ENCODE measurements at places on chromosomes 2 and 18.

DNA sequence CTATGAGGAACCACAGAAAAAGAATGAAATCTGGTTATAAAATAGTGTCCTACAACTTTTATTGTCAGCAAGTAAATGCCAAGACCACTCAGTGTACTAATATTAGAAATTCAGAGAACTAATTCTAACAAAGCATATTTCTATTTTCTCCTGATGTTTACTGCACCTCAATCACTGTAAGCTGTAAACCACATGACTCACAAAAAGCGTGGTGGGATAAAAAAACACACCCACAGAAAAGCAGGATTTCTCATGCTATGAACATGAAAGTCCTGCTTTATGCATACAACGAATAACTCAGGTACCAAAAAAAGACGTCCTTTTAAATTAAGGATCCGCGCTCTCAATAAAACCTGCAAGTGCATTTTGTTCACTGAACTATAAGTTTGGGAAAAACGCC lies 797 bp downstream of the TXNL4A start:
- DNase-seq, result no peak

GRCh38 chr2:147382322-147382948 lies 462.4 kb upstream of the ACVR2A start:
- no peak for DNase-seq

- DNase-seq, result no peak
Observed at GRCh38 chr2:3079959-3080948, 297.4 kb downstream of the EIPR1 start.

- no peak for DNase-seq
Observed at GRCh38 chr2:240935103-240935876, 29.2 kb downstream of the CROCC2 start.

DNA sequence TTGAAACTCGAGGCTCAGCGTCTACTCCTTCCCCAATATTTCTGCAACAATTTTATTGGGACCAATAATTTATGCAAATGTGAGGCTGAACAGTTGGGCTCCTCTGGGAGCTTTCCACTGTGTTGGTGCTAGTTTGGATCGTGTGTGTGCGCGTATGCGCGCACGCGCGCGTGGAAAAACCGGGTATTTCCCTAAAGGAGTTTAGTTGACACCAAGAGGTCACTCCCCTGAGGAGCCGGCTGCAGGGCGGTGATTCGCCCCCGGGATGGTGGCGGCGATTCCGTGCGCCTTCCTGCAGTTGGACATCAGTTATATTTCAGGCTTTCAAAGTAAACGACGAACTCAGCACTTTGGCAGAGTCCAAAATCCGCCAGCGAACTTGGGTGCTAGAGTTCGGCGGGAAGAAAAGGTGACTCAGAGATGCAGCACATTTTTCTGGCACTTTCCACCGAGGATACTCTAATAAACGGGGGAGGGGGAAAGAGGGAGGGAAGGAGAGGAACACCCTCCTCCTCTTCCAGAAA lies 186.5 kb upstream of the FANCL start:
- DNase-seq, result peak; percentile 69

DNA sequence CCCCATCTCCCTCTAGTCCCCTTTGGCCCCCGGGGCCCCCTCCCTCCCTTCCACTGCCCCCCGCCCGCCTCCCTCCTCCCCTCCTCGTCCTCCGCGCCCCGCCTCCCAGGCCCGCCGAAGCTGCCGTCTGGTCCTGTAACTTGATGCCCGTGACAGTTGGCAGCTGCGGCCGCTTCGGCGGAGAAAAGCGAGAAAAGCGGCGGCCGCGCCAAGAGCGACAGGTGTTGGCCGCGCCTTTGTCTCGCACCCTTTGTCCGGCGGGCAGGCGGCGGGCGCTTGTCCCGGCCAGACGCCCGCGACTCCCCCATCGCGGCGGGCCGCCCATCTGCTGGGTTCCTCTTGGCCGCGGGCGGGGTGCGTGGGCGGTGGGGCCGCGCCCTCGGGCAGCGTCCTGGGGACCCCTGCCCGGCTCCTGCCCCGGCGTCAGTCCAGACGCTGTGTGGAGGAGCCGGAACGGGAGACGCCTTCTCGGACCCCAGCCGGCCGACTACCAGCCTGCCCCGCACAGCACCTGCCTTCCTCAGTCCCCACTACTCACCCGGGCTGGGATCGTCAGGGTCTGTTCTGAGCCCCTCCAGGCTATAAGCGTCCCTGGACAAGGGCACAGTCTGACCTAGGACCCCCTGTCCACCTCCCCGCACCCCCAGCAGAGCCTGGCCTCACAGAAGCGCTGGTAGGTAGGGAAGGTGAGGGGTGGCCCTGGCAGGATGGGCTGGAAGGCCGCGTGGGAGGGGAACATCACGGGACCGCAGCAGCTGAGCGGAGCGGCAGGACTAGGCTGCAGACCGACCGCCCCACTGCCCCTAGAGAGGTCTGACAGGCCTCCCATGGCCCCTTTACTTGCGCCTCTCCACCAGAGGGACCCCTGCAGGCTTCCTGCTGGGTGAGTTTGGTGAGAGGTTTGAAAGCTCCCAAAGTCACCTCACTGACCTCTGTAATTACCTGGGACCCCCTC lies 1.2 kb upstream of the HES6 start:
- DNase-seq, result peak; percentile 96

- DNase-seq, result no peak
Observed at GRCh38 chr2:226187156-226187555, 612.5 kb downstream of the IRS1 start.

GRCh38 chr2:309148-309953 lies 21.5 kb upstream of the ALKAL2 start:
- peak; percentile 86 for DNase-seq

GRCh38 chr18:23540867-23541266 lies 37.6 kb downstream of the RMC1 start:
- DNase-seq, result no peak

DNA sequence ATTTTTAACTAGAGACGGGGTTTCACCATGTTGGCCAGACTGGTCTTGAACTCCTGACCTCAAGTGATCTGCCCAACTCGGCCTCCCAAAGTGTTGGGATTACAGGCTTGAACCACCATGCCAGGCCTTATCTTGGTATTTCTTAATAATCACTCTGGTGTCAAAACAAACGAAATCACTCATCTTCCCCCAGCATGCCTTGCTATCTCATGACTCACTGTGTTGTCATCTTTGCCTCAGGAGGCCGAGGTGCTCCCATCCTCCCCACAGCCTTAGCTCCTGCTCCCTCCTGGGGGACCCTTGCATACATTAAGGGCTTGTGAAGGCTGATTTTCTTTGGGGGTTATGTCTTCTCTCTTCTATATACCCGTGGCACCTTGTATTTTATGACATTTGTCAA lies 250.1 kb upstream of the DPP10 start:
- no peak for DNase-seq

DNA sequence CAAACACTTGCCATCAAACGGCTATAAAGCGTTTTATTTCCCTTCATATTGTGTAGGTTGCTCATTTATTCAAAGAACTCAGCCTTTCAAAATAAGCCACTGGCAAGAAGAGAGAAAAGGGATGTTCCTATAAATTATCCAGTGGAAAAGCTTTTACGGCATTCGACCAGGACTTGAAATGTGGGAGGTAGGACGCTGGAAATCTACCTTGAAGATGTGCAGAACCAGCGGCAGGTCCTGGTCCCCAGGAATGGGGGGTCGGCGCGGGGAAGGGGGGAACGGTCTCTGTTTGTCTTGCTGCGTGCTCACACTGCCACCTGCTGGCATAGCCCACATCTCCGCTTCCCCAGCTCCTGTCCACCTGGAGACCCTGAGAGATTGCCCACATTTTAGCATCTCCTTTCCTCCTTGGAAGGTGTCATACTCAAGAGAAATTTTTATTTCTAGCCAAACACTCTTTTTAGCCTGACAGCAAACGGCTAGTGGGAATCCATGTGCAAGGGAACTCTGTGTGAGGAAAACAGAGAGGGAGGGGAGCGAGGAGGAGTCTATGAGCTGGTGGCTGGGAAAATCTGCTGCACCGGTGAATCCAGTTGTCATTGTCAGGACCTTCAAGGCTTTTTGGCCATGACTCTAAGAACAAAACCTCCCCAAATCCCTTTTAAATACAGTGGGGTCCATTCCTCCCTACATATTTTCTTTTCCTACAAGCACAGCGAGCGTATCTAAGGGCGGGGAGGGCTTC lies 349.0 kb upstream of the PKDCC start:
- DNase-seq, result peak; percentile 79

GRCh38 chr2:36379710-36380448 lies 24.3 kb downstream of the CRIM1 start:
- no peak for DNase-seq

GRCh38 chr18:48785091-48785614 lies 165.6 kb downstream of the SMAD7 start:
- no peak for DNase-seq

GRCh38 chr2:144378551-144378950 lies 141.4 kb downstream of the ZEB2 start:
- DNase-seq, result no peak

- DNase-seq, result no peak
Observed at GRCh38 chr2:136957044-136957443, 191.7 kb downstream of the THSD7B start.

GRCh38 chr18:21830532-21830931 lies 89.9 kb downstream of the MIB1 start:
- peak; percentile 43 for DNase-seq

DNA sequence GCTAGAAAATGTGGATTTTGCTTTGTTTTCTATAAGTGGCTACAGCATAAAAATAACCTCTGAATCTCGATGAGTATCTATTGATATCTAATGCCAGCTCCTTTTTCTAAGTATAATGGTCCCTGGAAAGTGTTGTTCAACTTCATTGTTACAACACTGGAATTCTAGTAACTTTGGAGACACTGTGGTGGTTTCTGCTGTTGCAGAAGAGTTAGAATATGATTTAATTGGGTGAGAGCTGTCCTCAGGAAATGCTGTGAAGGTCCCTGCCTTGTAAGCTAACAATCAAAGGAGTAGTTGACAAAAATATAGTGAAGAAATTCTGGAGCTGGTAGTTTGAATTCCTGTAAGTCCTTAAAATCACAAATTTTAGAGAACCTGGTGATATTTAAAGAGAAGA lies 62.1 kb downstream of the C18orf63 start:
- no peak for DNase-seq

- DNase-seq, result no peak
Observed at GRCh38 chr18:30929065-30929464, 113.5 kb downstream of the DSC3 start.

DNA sequence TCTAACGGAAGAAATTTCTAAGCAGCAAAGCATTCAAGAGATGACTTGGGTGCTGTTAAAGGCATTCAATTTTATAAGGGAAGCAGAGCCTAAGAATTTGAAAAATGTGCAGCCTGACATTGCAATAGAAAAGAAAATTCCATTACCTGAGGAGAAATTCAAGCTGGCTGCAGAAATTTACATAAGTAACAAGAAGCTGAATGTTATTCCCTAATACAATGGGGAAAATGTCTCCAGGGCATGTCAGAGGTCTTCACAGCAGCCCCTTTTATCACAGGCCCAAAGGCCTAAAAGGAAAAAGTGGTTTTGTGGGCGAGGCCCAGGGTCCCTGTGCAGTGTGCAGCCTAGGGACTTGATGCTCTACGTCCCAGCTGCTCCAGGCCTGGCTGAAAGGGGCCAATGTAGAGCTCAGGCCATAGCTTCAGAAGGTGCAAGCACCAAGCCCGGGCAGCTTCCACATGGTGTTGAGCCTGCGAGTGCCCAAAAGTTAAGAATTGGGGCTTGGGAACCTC lies 306.7 kb downstream of the RDH14 start:
- DNase-seq, result peak; percentile 24

GRCh38 chr18:67783196-67783946 lies 266.9 kb upstream of the DSEL start:
- no peak for DNase-seq

- peak; percentile 72 for DNase-seq
Observed at GRCh38 chr2:131093696-131094462, 619 bp upstream of the FAM168B start.

DNA sequence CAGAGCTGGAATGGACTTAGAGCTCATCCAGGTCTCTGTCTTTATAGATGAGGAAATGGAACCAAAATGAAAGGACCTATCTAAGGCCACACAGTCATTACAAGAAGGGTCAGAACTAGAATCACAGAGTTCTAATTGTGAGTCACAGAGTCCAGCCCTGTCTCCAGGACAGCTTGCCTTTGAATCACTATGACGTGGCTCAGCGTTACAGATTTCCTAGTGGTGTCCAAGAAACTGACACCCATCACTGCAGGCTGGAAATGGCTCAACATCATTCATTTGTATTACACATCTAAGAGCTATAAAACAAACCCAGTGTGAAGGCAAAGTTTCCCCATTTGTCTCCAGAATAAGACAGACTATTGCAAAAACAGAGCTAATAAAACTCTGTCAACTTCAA lies 164.3 kb upstream of the SIX2 start:
- no peak for DNase-seq

DNA sequence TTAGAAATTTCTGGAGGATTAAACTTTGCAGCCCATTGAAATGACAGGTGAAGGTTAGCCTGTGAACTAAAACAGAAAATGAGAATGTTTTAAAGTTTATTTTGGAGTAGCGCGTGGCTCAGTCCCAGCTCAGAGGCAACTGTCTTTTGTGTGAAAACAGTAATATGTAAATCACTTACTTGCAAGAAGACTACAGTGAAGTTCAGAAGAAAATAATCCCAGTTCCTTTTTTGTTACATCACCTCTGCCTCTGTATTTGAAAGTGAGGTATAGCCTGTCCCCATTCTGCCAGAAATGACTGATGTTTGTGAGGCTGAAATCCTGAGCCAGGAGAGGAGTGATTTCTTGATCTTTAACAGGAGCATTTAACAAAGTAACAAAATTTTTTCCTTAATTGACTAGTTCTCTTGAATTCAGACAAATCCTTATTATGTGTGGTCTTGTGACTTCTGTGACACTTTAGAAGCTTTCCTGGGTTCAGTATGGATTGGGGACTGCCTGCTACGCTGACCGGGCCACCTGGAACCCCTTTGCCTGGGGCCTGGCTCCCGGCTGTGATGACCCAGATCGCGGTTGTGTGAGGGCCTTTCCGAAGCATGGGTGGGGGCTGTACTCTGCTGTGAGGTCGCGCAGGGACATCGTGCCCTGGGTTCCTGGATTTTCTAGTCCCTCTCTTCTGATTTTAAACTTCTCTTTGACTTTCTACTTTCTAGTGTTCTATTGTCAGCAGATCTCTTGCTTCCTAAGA lies 24.3 kb downstream of the TRAPPC12 start:
- DNase-seq, result no peak

DNA sequence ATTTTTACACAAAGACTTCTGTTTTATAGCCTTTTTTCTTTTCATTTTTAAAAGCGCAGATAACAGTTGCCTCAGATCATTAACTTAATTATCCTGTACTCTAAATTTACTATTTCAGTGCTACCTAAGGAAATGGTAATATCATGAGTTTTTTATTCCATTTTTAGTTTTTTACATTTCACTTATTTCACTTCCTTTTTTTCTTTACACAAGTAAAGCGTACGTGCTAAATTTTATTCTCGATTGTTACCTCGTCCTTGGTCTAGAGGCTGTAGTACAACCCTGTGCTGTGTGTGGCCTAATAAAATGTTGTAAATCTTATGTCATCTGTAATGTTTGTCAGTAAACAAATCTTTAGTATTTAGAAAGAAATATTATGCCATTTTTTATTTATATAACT lies 49.2 kb downstream of the CRIM1 start:
- no peak for DNase-seq

GRCh38 chr2:5589183-5589582 lies 103.0 kb upstream of the SOX11 start:
- DNase-seq, result peak; percentile 10
